ENCODE measurements at places on chromosomes 12 and 14. TPM values are rescaled to one million over a fixed set of nuclear protein-coding genes. Genes with fewer than 3 reads are reported as not detected.
A peak's percentile ranks its signal among the peaks of the same experiment; 100 is the strongest.

GRCh38 chr12:14931791-14932560 lies 6.4 kb downstream of the ERP27 start:
- no peaks in the 10 kb centered on the region for H3K4me1 ChIP-seq
- H3K36me3 ChIP-seq: peaks cover 36% of the 10 kb centered on the region
- no peak overlapping the region for H3K27ac ChIP-seq
- H3K4me3 ChIP-seq: no peak overlapping the region
- H3K27me3 ChIP-seq: no peaks in the 10 kb centered on the region

DNA sequence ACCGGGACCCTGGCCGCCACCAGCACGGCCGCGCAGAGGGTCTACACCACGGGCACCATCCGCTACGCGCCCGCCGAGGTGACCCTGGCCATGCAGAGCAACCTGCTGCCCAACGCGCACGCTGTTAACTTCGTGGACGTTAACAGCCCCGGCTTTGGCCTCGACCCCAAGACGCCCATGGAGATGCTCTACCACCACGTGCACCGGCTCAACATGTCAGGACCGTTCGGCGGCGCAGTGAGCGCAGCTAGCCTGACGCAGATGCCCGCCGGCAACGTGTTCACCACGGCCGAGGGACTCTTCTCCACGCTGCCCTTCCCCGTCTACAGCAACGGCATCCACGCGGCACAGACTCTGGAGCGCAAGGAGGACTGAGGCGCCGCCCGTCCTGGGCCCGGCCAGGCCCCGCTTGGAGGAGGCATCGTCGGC lies 150.1 kb downstream of the EGLN3 start:
- H3K4me3 ChIP-seq: no peak overlapping the region
- peaks cover 27% of the 10 kb centered on the region for H3K27me3 ChIP-seq
- H3K36me3 ChIP-seq: no peaks in the 10 kb centered on the region
- H3K27ac ChIP-seq: no peak overlapping the region

DNA sequence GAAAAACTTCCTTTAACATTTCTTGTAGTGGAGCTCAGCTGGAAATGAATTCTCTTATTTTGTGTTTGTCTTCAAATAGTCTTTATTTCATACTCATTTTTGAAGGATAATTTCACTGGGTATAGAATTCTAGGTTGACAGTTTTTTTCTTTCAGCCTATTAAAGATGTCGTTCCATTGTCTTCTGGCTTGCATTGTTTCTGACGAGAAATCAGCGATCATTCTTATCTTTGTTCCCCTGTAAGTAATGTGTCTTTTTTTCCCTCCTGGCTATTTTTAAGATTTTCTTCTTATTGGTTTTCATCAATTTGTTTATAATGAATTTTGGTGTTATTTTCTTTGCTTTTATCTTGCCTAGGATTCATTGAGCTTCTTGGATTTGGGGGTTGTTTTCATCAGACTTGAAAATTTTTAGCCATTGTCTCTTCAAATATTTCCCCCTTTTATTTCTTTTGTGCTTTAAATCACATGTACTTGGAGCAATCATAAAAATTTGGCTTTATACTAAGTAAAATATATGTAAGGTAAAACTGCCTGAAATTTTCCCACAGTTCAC lies 89.4 kb downstream of the UNC79 start:
- H3K27ac ChIP-seq: no peak overlapping the region
- H3K36me3 ChIP-seq: no peaks in the 10 kb centered on the region

DNA sequence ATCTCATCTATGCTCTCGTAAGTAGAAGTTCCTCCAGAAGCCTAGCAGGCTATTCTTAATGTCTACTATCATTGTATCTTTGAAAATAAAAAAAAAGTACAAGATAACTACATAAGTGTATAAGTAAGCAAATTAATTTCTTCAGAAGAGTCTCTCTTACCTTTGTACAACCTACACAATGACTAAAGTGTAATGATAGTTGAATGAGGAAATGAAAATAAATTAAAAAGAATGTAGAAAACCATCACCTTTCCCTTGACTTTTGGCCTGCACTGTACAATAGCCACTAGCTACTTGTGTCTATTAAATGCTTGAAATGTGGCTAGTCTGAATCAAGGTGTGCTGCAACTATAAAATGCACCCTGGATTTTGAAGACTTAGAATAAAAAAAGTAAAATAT lies 229.9 kb upstream of the FOXN3 start:
- no peak for DNase-seq
- no peak overlapping the region for H3K27ac ChIP-seq

SIX1 gene
- 13.4 TPM for total RNA-seq

PLEKHD1 gene
- total RNA-seq: 0.09 TPM

- H3K4me1 ChIP-seq: peaks cover 19% of the 10 kb centered on the region
- DNase-seq: peak; percentile 8
- H3K4me3 ChIP-seq: peak overlapping the region; percentile 40
- no peaks in the 10 kb centered on the region for H3K36me3 ChIP-seq
- H3K27ac ChIP-seq: peak overlapping the region; percentile 25
These were observed 840 bp downstream of the SIX4 start for GRCh38 chr14:60723116-60723906.

RIPK3 gene
- total RNA-seq: 10.9 TPM

DNA sequence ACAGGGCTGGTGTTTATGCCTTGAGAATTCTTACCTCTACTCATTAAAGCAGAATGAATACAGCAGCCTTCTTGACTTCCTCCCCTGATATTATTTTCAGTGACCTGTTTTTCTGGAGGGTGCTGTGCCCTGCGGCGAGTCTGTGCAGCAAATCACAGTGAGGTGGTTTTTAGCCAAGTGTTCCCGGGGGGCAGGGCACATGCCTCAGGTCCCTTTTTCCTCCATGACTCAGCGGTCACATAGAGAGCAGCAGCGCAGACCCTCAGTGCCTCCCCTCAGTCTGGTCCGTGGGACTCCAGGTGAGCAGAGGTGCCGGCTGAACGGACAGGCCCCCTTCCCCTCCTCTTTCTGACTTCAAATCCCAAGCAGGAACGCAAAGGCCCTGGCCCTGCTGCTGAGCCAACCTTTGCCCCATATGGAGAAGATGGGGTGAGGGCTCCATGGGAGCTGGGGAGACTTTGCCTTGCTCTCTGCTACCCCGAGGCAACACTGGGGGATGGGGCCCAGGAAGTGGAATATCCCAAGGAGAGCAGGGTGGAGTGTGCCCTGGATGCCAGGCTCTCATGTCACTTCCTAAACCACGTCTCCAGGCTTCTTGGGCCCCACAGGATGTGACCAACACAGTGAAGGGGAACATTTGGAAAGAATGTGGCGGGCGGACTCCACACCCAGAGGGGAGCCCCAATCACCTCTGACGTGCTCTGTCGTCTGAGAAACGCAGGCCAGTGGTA lies 90.0 kb downstream of the DHRS2 start:
- no peak for DNase-seq
- H3K4me3 ChIP-seq: no peak overlapping the region
- H3K36me3 ChIP-seq: no peaks in the 10 kb centered on the region

AMIGO2 gene
- 2.0 TPM for total RNA-seq

DNA sequence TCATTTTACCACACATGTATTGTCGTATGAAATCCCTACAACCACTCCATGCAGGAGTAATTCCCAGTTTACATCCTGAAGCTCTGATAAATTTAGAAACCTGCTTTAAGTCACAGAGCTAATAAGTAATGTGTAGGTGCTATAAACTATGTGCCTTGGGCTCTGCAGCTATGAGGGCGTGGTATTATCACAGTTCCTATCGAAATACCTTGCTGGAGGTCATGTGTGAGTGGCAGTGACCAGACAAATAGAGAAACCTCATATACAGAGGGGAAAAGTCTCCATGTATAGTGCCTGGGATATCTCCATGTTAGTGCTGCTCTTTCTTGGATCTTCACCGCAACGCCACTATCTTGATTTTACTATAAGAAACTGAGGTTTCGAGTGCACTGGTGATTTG lies 883 bp upstream of the TBC1D15 start:
- H3K4me3 ChIP-seq: peak overlapping the region; percentile 58
- DNase-seq: no peak
- H3K36me3 ChIP-seq: peaks cover 5% of the 10 kb centered on the region
- no peaks in the 10 kb centered on the region for H3K27me3 ChIP-seq
- H3K27ac ChIP-seq: no peak overlapping the region
- peaks cover 8% of the 10 kb centered on the region for H3K4me1 ChIP-seq

GRCh38 chr14:22434030-22434429 lies 155.0 kb downstream of the DAD1 start:
- no peak for DNase-seq
- H3K27ac ChIP-seq: no peak overlapping the region
- no peak overlapping the region for H3K4me3 ChIP-seq
- H3K36me3 ChIP-seq: no peaks in the 10 kb centered on the region
- H3K4me1 ChIP-seq: no peaks in the 10 kb centered on the region

DNA sequence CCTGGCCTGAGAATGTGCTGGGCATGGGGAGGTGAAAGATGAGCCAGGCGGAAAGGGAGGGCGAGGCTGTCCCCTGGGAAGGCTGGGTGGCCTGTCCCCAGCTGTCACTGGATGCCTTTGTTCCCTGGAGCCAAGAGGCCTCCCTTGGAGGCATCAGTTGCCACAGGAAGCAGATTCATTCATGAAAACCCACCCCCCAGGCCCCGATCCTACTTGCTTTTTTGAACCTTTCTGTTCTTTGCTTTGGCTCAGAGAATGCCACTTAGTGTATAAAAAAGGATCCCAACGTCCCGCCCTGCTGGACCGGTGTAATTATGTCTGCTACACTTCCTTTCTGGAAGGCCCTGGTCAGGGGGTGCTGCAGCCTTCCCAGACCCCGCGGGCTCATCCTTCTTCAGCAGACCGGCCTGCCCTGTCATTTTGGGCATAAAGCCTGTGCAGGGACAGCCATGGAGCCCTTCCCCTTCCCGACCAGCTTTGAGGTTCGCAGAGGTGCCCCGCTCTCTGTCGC lies 220.2 kb downstream of the SLC41A2 start:
- peak overlapping the region; percentile 26 for H3K27ac ChIP-seq
- H3K4me1 ChIP-seq: peaks cover 35% of the 10 kb centered on the region
- H3K36me3 ChIP-seq: peaks cover 4% of the 10 kb centered on the region
- no peaks in the 10 kb centered on the region for H3K27me3 ChIP-seq
- H3K4me3 ChIP-seq: no peak overlapping the region

GRCh38 chr12:120640861-120641833 lies 721 bp downstream of the CABP1 start:
- peaks cover 13% of the 10 kb centered on the region for H3K4me1 ChIP-seq
- no peak overlapping the region for H3K4me3 ChIP-seq
- H3K27ac ChIP-seq: no peak overlapping the region
- DNase-seq: no peak

B3GNT4 gene
- total RNA-seq: 0.14 TPM

- H3K36me3 ChIP-seq: peaks cover 57% of the 10 kb centered on the region
- H3K4me3 ChIP-seq: no peak overlapping the region
- H3K4me1 ChIP-seq: no peaks in the 10 kb centered on the region
- no peak overlapping the region for H3K27ac ChIP-seq
- DNase-seq: no peak
These were observed 30.1 kb downstream of the TCHP start for GRCh38 chr12:109930028-109930800.

- H3K4me3 ChIP-seq: no peak overlapping the region
- H3K27ac ChIP-seq: no peak overlapping the region
- H3K36me3 ChIP-seq: no peaks in the 10 kb centered on the region
- no peak for DNase-seq
- no peaks in the 10 kb centered on the region for H3K27me3 ChIP-seq
These were observed 17.0 kb downstream of the SLC8A3 start for GRCh38 chr14:70171726-70172125.

DNA sequence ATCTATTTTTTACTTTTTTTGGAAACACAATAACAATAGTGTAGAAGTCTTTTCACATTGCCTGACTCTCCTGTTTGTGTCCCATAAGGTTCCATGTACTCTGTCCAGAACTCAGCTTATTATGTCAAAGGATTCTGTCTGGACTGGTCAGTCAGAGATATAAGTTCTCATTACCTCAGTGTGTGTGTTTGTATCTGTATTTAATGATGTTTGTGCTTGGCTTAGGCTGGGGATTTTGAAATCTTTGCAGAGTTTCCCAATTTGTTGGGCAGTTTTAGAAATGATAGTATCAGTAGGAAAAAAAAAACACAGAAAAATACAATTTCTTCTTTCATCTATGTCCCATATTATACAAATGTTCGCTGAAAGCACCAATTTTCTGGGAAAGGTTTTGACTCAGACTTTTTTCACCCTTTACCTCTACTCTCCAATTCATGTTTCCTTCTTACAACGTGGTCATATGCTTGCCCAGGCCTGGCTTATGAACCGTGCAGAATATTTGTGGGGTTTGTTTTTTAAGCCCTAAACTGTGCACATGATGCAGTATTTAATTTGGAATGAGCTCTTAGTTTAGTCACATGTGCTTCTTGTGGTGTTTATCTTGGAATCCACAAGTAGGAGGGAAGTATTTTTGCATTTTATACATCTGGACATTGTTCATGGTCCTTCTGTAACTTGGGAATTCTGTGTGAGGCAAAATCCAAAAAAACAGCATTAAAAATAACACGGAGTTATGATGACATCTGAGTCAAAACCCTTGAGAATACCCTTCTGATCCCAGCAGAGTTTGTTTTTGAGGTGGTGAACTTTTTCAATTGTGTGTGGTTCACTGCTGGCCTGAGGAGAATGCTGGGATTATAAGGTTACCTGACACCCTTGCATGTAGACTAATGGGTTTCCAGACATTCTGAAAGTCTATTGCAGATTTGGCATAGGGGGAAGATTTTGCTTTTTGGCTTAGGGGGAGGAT lies 121.2 kb downstream of the RAD51B start:
- H3K4me3 ChIP-seq: no peak overlapping the region
- peak overlapping the region; percentile 61 for H3K27ac ChIP-seq
- DNase-seq: no peak
- H3K27me3 ChIP-seq: no peaks in the 10 kb centered on the region
